A549 treated with Hydrocortisone at 1 μM for 4 hours (cell line): ENCODE measurements at places on chromosomes 1 and 21. TPM values are rescaled to one million over a fixed set of nuclear protein-coding genes. Genes with fewer than 3 reads are reported as not detected.

The CA6 gene
- total RNA-seq = not detected in 5 replicates

The NLRP3 gene
- total RNA-seq = 0.08 TPM in 1 of 5 replicates, not detected in the others

The SLC45A3 gene
- 4.5 to 5.6 TPM (median 5.5 TPM) in 5 replicates for total RNA-seq

The TRPM2 gene
- 6.7 to 10.5 TPM (median 8.3 TPM) in 5 replicates for total RNA-seq

The SLAMF9 gene
- 0.22 to 0.68 TPM (median 0.56 TPM) in 5 replicates for total RNA-seq
